ENCODE measurements at places on chromosomes 2 and 18.

DNA sequence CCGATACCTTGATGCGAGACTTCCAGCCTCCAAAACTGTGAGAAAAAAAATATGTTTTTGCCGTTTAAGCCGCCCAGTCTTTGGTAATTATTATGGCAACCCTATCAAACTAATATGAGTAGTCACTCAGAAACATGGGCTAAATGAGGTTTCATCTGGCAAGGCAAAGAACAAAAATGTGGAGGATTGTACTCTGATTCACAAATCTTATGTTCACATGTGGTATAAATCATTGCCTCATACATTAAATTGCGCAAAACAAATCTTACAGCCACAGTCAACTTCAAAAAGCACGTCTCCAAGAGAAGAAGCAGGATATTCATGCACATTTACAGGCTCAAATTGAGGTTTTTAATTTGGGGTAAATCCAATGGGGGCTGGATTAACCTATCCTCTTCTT is 1435.4 kb upstream of the LRRTM1 start:
- no peak for DNase-seq

GRCh38 chr2:213703406-213704098 is 419.3 kb downstream of the SPAG16 start:
- no peak for DNase-seq

DNA sequence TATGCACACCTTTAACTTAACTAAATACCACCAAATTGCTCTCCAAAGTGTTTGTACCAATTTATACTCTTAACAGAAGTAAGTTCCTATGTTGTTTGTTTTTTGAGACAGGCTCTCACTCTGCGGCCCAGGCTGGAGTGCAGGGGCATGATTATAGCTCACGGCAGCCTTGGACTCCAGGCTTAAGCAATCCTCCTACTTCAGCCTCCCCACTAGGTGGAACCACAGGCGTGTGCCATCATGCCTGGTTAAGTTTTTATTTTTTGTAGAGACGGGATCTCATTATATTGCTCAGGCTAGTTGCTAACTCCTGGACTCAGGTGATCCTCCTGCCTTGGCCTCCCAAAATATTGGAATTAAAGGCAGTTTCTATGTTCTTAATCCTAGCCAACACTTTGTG is 13.1 kb upstream of the NAB1 start:
- DNase-seq = no peak

DNA sequence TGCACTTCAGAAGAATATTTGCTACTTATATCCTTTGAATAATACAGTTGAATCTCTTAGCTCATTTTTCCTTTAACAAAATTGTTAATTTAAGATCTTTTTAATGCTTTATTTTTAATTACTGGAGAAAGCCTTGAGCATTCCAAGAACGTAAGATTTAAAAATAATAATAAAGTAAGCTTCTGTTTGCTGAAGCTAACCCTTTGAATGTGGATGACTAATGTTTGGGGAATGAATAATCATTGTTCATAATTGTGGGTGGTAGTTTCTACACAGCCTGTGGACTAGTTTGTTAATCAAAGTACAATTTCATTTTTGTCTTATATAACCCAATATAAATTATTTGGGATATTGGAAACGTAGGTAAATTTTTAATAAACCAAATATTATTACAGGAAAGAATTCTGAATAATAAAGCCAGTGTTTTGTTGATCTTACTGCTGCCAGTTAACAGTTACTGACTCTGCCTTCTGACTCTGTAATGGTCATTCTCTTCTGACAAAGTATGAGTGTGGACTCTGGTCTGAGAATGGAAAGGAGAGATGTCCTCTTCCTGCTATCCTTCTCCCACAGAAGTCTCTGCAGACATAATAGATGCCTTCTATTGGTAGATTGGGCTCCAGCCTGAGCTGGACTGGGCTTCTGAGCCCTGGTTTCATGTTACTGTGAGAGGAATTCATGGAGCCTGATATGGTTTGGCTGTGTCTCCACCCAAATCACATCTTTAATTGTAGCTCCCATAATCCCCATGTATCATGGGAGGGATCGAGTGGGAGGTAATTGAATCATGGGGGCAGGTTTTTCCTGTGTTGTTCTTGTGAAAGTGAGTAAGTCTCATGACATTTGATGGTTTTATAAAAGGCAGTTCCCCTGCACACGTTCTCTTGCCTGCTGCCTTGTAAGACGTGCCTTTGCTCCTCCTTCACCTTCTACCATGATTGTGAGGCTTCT is 292.7 kb upstream of the SLC39A10 start:
- DNase-seq = no peak

DNA sequence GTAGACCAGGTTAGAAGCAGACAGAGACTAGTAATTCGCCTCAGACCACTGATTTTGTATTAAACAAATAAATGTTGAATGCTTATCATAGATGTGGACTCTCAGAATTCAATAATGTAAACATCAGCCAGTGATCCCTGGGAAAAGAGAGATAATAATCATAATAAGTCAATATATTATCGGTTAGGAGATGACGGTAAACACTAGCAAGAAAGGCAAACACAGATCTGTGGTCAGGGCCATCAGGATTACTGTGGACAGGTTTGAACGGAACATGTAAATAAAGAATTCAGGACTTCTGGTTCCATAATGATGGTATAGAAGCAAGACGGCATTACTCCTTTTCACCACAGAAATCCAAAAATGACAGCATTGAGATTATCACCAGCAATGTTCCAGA is 861.6 kb downstream of the CBLN2 start:
- no peak for DNase-seq

DNA sequence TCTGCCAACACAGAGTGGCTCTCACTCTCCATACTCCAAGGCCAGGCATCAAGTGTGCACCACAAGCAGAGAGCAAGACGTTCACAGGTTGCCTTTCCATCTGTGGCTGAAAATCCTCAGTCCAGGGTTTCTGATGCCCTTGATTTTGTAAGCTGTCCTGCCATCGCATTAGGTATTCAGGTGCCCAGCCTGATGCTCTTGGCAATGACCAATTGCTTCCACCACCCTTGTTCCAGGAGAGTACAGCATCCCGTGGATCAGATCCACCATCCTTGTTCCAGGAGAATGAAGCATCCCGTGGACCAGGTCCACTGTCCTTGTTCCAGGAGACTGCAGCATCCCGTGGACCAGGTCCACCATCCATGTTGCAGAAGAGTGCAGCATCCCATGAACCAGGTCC is 133.4 kb upstream of the GPC1 start:
- DNase-seq = no peak
